Smooth muscle cell of trachea (primary cell): ENCODE measurements at places on chromosomes 7 and 10. TPM values are rescaled to one million over a fixed set of nuclear protein-coding genes. Genes with fewer than 3 reads are reported as not detected.

The PAXIP1 gene
- total RNA-seq = 8.8 and 9.2 TPM in 2 replicates

The OPN4 gene
- not detected in 2 replicates for total RNA-seq

The SFTPA1 gene
- not detected in 2 replicates for total RNA-seq

The PNLIP gene
- total RNA-seq = not detected in 2 replicates

The SLC13A4 gene
- 0.33 and 1.2 TPM in 2 replicates for total RNA-seq

The CASTOR2 gene
- 13.5 and 27.6 TPM in 2 replicates for total RNA-seq

The OR2A1 gene
- under 0.01 and 0.15 TPM in 2 replicates for total RNA-seq

The PRKAR2B gene
- total RNA-seq = 5.8 and 6.4 TPM in 2 replicates

The COX19 gene
- 9.0 and 12.1 TPM in 2 replicates for total RNA-seq

The LBX1 gene
- not detected in 2 replicates for total RNA-seq

The PIP gene
- not detected in 2 replicates for total RNA-seq

The CNPY1 gene
- total RNA-seq = not detected in 2 replicates

The BLNK gene
- total RNA-seq = 0.17 TPM in 1 of 2 replicates, not detected in the other

The MMP21 gene
- 0.17 TPM in 1 of 2 replicates, not detected in the other for total RNA-seq

The MET gene
- total RNA-seq = 12.6 and 17.5 TPM in 2 replicates

The EN2 gene
- total RNA-seq = not detected in 2 replicates

The DLX5 gene
- total RNA-seq = not detected in 2 replicates

The HOXA1 gene
- total RNA-seq = 0.44 and 1.2 TPM in 2 replicates

The PRSS37 gene
- not detected in 2 replicates for total RNA-seq

The ARL4A gene
- total RNA-seq = 12.7 and 32.7 TPM in 2 replicates

The HOGA1 gene
- total RNA-seq = 1.3 and 3.3 TPM in 2 replicates

The FXYD4 gene
- total RNA-seq = not detected in 2 replicates

The PRPS1L1 gene
- total RNA-seq = 0.15 TPM in 1 of 2 replicates, not detected in the other

The CRYGN gene
- 0.58 and 0.83 TPM in 2 replicates for total RNA-seq

The COL26A1 gene
- total RNA-seq = not detected in 2 replicates

The LIMK1 gene
- total RNA-seq = 37.7 and 77.6 TPM in 2 replicates

The CPED1 gene
- total RNA-seq = 89.8 and 122 TPM in 2 replicates

The TUBB8 gene
- 0.15 TPM in 1 of 2 replicates, not detected in the other for total RNA-seq

The ST8SIA6 gene
- total RNA-seq = 0.17 TPM in 1 of 2 replicates, not detected in the other

The TDRD1 gene
- 0.29 and 0.50 TPM in 2 replicates for total RNA-seq

The PDE6C gene
- total RNA-seq = not detected in 2 replicates
